ENCODE measurements at places on chromosomes 3 and 15.

- no peak for DNase-seq
Measured at GRCh38 chr15:101027920-101028319, 108.8 kb downstream of the LRRK1 start.

- no peak for DNase-seq
Measured at GRCh38 chr15:50321680-50322210, 33.3 kb downstream of the GABPB1 start.

DNA sequence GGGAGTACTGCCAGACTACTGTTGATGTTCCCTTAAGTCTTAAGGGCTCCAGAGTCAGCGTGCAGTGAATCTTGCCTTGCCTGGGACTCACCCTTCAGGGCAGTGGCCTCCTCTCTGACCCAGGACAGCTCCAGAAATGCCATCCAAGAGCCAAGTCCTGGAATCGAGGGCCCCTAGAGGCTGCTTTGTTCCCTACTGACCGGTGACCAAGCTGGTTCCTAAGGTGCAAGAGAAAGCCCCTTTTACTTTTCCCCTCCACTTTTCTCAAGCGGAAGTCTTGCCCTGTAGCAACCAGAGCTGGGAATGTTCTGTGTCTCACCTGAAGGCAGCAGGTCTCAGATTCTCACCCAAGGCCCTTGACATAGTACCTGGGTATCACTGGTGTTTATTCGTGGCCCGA is 238.0 kb downstream of the DOCK3 start:
- DNase-seq, result no peak

GRCh38 chr3:183265834-183266417 is 12.9 kb downstream of the B3GNT5 start:
- DNase-seq, result peak; percentile 78

GRCh38 chr15:22980189-22981050 is at the start of gene CYFIP1:
Gene CYFIP1, minus strand, starts transcription at chr15:22980368. Its CDS starts 33,083 bp downstream, at chr15:22947285.
- DNase-seq, result peak; percentile 86

- DNase-seq, result no peak
Measured at GRCh38 chr3:197883541-197883940, 66.4 kb upstream of the RPL35A start.
